ENCODE measurements at places on chromosomes 2 and 18.

GRCh38 chr2:134039912-134040581, 213.8 kb upstream of the MGAT5 start:
- DNase-seq: no peak

- no peak for DNase-seq
These were observed 7.2 kb upstream of the USP34 start for GRCh38 chr2:61478086-61478485.

DNA sequence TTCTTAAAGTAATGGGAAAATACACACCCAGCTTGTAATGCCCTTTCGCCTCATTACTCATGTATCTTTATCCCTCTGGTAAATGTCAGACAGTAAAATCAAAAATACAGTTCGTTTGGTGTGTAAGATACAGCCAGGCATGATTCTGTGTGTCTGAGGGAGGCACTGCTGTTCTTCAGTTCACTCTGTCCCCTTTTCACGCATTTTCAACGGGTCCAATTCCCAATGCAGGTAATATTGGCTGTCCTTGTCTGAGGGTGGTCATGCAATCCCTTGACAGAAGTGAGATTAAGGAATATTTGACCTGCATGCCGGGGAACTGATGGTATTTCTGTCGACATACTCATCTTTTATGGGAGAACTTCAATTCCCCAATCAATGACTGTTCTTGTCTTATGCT, 587.2 kb upstream of the NXPH2 start:
- DNase-seq: no peak

GRCh38 chr2:196390243-196391148, 219.1 kb upstream of the STK17B start:
- no peak for DNase-seq

- DNase-seq: no peak
These were observed 141.8 kb downstream of the SOCS6 start for GRCh38 chr18:70430501-70431173.

DNA sequence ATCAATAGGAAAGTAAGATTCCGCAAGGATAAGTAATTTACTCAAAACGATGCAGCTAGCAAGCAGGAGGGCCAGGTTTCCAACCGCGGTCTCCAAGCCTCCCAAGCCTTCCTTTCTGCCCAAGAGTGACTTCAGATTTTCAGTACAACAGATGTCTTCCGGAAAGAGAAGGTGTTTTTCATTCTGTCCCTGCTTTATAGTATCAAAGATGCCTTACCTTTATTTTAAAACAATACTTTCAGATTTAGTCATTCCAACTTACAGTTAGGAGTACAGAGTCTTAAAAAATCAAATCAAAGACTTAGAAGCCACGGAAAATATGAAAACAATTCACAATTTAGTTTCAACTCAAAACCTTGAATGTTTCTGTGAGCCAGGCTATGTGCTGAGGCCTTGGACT, 43.6 kb downstream of the CYB5A start:
- DNase-seq: no peak
